Stimulated activated CD4-positive, alpha-beta T cell treated with anti-CD3 and anti-CD28 coated beads, Interleukin-15, amount 100 ng/mL, for 1 hour (primary cell): ENCODE measurements at places on chromosomes 1 and 21.

DNA sequence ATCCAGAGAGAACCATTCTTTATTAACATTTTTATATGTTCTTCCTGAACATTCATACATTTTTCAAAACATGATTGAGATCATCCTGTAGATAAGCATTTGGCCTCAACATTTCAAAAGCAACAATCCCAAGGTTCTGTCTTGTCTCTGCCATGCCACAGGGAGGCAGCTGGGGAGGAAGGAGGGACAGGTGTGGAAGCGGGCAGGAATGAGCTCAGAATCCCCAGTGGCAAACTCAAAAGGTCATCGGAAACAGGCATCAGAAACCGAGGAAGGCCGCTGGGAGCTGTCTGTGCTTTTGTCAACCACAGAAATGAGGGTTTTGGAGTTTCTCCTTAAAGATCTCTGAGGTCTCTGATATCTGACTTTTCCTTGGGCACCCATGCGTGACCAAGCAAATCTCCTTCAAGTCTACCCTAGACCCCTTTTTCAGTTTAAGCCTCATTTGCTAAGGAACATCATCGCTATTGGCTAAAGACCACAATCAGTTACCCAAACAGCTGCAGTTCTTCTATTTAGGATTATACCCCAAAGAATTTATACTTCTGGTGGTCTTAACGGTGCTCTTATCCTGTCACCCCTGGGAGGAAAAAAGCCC, 34.0 kb downstream of the RASSF5 start:
- DNase-seq: no peak

GRCh38 chr1:69195136-69195535, 372.6 kb upstream of the LRRC7 start:
- DNase-seq: no peak

DNA sequence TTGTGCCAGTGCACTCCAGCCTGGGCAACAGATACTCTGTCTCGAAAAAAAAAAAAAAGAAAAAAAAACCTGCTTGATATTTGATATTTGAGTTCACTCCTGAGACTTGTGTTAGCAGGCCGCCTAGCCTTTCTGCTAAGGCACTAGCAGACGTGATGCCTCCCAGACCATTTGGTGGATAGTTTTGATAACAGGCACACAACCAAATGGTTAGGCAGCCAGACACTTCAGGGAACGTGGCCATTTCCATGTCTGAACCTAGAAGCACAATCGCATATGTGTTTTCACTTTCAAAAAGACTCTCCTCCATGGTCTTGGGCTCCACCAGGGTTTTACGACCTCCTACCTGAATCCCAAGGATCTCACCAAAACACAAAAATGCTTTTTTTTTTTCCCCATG, 1319.5 kb downstream of the BRINP3 start:
- no peak for DNase-seq

- DNase-seq: no peak
Observed at GRCh38 chr1:40185951-40186864, 25.0 kb downstream of the RLF start.

DNA sequence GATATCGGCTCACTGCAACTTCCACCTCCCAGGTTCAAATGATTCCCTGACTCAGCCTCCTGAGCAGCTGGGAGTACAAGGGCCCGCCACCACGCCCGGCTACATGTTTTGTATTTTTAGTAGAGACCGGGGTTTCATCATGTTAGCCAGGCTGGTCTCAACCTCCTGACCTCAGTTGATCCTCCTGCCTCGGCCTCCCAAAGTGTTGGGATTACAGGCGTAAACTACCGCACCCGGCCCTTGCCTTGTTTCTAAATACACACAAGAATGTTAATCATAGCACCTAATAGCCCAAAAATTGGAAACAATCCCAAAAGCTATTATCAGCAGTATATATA, 1.2 kb upstream of the MSTO1 start:
- DNase-seq: no peak

GRCh38 chr1:36825226-36825625, 209.1 kb downstream of the GRIK3 start:
- DNase-seq: no peak

DNA sequence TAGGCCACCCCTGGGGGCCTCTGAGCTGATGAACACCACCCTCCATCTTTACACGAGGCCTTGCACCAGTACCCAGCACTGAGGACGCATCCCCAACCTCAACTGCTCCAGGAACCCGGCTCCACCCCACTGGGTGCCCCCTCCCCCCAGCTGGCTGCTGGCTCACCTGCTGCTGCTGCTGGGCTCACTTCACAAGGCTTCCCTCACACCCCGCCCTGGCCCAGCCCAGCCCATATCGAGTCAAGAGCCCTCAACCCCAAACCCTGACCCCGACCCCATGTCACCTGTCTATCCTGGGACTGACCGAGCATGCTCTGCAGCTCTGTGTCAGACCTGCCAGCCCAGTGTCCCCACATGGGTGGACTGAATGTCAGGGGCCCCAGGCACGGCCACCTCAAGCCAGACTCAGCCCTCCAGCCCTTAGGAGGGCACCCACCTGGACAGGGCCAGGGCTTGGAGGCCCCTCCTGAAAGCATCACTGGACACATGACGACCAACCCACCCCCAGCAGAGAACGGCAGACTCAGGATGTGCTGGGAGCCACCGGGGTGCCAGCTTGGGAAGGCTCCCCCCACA, 21.4 kb downstream of the WNT9A start:
- DNase-seq: no peak

DNA sequence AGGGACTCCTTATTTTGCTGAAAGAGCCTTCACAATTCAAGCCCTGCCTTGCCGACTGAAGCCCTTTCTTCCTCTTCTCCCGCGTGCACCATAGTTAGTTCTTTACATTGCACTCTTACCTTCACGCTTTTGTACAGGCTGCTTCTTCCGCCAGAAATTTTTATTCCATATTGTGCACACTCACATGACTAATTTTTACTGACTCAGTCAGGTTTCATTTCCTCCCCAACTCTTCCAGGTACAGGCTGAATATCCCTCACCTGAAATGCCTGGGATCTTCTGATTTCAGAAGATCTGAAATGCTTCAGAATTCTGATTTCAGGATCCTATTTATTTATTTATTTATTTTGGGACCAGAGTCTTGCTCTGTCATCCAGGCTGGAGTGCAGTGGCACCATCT, 172.8 kb downstream of the ZNF281 start:
- no peak for DNase-seq

DNA sequence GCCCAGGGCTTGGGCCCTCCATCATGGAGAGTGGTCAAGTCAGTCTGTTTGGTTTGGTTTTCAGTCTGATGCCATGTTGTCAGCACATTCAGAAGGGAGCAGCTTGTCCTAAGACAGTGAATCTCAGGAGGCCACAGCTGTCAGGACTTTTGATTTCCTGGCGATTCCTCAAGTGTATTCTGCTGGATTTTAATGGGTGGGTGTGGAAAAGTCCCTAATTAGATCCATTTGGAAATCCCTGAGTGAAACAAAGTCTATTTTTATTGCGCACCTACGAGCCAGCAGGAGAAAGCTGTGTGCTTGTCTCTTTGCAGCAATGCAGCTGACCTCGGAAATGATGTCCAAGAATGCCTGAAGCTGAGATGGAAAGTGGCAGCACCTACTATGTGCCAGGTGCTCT, 21.6 kb upstream of the FHAD1 start:
- no peak for DNase-seq
